ENCODE measurements at places on chromosomes 2 and 18. TPM values are rescaled to one million over a fixed set of nuclear protein-coding genes. Genes with fewer than 3 reads are reported as not detected.

Gene MEIS1
- not detected for total RNA-seq

GRCh38 chr2:176685908-176686307, 416.7 kb downstream of the MTX2 start:
- DNase-seq: no peak

GRCh38 chr18:62586151-62586774, 63.4 kb downstream of the ZCCHC2 start:
- DNase-seq: peak; percentile 65

Gene SUMO1
- total RNA-seq: 49.1 TPM

GRCh38 chr2:134207589-134208209, 46.2 kb upstream of the MGAT5 start:
- DNase-seq: peak; percentile 68

Gene CFAP210
- not detected for total RNA-seq

DNA sequence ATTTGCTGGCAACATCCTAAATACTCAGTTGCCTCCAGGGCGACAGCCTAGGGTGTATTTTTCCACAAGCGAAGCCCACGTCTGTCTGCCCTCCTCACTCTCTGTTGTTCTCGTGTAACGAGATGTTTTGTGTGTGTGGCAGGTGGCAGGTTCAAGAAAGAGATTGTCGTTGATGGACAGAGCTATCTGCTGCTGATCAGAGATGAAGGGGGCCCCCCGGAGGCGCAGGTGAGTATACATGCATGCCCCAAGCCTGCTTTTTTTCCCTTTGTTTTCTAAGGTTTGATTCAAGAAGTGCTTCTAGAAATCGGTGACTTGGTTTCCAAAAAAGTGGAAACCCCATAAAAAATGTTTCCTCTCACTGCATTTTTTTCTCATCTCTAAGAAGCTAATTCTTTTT, 247.0 kb downstream of the AGAP1 start:
- DNase-seq: no peak

- no peak for DNase-seq
Observed at GRCh38 chr2:210128961-210129360, 42.2 kb downstream of the KANSL1L start.

Gene HTR2B
- total RNA-seq: not detected

GRCh38 chr2:219515874-219516629, 1.8 kb downstream of the ASIC4 start:
- DNase-seq: no peak
